ENCODE measurements at places on chromosomes 7 and 10. TPM values are rescaled to one million over a fixed set of nuclear protein-coding genes. Genes with fewer than 3 reads are reported as not detected.

GRCh38 chr10:67506083-67506756, 189.8 kb downstream of the CTNNA3 start:
- no peak for DNase-seq

DNA sequence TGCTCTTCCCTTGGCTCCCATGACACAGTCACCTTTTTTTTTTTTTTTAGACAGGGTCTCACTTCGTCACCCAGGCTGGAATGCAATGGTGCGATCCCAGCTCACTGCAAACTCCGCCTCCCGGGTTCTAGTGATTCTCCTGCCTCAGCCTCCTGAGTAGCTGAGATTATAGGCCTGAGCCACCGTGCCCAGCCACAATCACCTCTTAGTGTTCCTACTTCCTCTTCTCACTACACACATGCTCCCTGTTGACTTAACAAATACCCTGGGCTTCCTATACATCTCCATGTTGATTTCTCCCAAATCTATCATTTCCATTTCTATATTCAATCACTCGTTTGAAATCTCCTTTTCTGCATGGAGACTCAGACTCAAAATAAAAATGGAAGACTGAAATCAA, 91.7 kb downstream of the CUBN start:
- DNase-seq = no peak

GRCh38 chr10:133159950-133160825, at the start of gene KNDC1:
KNDC1 (plus strand) TSS chr10:133160219; CDS start chr10:133160468, 249 bp downstream.
- DNase-seq = peak; percentile 15

- no peak for DNase-seq
Observed at GRCh38 chr10:101113890-101114403, 17.2 kb upstream of the TLX1 start.

- no peak for DNase-seq
Observed at GRCh38 chr10:21530641-21531040, 3.4 kb upstream of the MLLT10 start.

DNA sequence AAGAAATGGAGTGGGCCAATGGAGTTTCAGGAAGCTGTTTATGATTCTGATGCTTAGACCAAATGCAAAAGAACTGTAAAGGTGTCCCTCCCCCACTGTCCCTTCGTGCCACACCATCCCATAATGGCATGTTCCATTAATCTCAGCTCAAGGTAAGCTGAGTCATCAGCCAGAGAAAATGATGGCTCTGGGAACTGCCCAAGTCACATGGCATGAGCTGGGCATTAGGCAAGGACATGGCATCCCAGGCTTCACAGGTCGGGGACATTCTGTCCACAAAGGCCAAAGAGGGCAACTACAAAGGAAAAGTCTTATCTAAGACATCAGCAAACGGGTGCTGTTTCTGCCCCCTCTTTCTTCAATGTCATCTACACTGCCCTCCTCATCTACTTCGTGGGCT, 44.9 kb downstream of the DLG5 start:
- no peak for DNase-seq

The PRKAR2B gene
- 6.5 TPM for polyA plus RNA-seq

- DNase-seq = no peak
Observed at GRCh38 chr7:74405191-74405898, 48.4 kb upstream of the GTF2IRD1 start.

The CPA5 gene
- not detected for polyA plus RNA-seq

GRCh38 chr10:17497446-17498030, 43.1 kb upstream of the ST8SIA6 start:
- DNase-seq = no peak

DNA sequence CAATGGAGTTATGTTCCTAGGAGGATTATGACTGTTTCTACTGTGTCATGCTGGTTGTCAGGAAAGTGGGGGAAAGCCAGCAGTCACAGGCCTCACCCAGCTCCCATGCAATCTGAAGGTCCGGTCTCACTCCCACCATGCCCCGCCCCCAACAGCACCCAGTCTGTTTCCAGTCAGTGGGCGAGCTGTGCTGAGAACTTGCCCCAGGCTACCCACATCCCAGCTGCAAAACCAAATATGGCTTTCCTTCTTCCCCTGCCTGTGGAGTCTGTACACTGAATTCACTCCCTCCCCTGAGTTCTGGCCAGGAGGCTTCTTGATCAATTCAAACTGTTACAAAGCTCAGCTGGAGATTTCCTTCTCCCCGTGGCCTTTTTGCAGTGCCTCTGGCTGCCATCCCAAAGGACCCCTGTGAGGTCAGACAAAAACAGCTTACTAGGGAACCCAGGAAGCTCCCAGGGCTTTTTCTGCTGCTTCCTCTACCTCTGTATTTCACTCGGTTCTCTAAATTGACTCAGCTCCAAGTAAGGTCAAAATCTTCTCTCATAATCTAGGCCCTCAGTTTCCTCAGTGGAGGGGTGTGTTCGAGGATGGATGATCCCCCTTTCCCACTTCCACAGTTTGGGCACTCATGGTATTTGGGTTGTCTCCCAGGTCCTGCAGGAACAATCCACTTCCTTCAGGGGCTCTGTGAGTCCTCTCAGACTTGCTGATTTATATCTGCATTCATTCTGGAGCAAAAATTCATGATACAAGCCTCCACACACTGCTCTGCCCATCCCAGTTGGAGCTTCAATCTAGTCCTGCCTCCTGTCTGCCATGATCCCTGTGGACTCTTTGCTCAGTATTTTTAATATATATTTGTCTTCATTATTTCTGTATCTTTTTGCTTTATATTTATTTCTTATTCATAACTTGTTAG, 205.5 kb downstream of the SEMA3D start:
- no peak for DNase-seq

- no peak for DNase-seq
Observed at GRCh38 chr7:155263581-155264143, 34.0 kb upstream of the INSIG1 start.

DNA sequence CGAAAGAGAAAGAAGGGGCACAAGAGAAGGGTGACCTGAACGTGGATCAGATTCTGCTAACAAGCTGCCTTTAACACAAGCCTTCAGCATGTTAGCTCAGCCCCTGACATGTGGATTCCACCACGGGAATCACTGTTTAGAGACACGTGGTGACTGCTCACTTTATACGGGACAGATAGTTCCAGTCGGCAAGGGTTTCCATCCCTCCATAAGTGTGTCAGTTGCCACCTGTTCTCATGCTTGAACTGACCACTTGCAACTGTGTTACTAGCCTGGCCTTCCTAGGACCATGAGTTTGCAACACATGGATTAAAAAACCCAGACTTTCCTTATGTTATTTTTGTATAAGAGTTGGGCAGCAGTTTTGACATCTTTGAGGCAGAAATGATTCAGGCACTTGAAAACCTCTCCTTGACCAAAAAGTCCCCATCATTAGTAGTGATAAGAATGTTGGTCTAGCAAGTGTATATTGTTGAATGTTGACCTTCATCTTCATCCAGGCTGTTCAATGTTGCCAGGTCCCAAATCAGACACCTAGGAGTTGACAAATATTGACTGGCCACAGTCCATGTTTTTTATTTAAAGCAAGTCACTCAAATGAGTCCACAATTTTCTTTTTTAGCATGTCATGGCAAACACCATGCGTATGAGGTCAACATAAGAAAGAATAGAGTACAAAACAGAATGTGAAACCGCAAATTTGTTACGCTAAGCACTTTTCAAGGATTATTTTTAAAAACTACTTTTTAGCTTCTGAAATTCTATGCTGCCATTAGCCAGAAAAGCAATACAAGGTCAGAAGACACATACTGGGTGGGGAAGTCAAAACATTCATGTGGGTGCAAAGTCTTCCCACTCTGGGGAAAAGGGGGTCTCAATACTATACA, 101.6 kb downstream of the ABLIM1 start:
- DNase-seq = no peak

The OR2A12 gene
- not detected for polyA plus RNA-seq

- DNase-seq = no peak
Observed at GRCh38 chr10:124072541-124072940, 20.9 kb downstream of the CHST15 start.

DNA sequence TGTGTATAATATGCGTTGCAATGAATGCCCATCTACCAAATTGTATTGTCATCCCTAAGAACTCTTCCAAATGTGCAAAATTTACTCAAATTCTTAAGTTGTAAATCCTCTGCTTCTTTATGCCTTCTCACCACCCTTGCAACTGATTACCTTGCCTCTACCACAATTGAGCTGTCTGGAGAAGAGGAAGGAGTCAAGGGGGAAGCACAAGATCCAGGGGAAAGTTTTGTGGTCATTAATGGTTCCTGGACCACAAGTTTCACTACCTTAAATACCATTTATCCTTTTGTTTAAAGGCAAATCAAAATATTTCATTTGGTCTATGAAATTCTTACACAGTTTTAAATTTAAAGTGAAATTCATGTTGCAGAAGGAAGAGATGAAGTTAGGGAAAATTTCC, 16.7 kb downstream of the CRPPA start:
- no peak for DNase-seq

DNA sequence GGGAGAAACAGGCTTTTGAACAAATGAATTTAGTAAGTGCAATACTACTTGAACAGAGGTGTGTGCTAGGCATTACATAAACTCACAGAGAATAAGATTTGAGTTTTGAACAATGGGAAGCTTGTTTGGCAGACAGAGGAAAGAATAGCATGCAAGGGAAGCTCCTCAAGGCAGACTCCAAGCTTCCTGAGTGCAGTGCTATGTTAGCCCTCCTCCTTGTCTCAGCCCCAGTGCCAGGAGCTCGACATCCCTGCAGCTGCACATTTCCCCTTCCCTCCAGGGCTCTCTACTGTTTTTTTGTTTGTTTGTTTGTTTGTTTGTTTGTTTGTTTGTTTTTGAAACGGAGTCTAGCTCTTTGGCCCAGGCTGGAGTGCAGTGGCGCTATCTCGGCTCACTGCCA, 237.5 kb downstream of the IPMK start:
- no peak for DNase-seq

The CCZ1 gene
- polyA plus RNA-seq = 45.8 TPM

- DNase-seq = no peak
Observed at GRCh38 chr7:136016649-136017395, 39.7 kb upstream of the MTPN start.

- DNase-seq = no peak
Observed at GRCh38 chr7:24455813-24456525, 117.3 kb upstream of the PALS2 start.

DNA sequence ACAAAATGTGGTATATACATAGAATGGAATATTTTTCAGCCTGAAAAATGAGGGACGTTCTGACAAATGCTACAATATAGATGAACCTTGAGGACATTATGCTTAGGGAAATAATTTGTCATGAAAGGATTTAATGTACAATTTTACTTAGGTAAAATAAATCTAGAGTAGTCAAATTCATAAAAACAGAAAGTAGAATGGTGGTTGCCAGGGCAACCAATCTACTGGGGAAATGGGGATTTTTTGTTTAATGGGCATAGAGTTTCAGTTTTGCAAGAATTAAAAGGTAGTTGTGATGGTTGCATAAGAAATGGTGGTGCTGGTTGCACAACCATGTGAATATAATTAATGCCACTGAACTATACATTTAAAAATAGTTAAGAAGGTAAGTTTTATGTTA, 296.0 kb upstream of the SP4 start:
- no peak for DNase-seq

DNA sequence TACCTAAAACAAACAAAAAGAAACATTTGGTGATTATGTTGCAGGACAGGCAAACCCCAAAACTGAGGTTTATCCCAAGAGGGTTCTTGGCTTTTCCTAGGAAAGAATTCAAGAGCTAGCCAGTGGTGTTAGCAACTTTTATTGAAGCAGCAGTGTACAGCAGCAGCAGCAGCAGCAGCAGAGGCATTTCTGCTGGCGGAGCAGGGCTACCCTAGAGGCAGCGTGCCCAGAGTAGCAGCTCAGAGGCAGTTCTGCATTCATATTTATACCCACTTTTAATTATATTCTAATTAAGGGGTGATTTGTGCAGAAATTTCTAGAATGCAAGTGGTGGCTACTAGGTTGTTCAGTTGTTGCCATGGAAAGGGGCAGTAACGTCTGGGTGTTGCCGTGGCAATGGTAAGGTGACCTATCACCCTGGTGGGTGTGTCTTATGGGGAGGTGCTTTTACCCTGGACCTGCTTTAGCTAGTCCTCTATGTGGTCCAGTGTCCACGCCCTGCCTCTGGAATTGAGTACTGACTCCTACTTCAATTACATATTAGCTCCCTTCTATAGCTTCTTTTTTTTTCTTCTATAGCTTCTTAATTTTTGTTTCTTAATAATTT, 53.9 kb downstream of the VCL start:
- DNase-seq = no peak

The SLC18A3 gene
- not detected for polyA plus RNA-seq

Measured in fibroblast of lung (primary cell).